ENCODE measurements at places on chromosomes 12 and 14.

DNA sequence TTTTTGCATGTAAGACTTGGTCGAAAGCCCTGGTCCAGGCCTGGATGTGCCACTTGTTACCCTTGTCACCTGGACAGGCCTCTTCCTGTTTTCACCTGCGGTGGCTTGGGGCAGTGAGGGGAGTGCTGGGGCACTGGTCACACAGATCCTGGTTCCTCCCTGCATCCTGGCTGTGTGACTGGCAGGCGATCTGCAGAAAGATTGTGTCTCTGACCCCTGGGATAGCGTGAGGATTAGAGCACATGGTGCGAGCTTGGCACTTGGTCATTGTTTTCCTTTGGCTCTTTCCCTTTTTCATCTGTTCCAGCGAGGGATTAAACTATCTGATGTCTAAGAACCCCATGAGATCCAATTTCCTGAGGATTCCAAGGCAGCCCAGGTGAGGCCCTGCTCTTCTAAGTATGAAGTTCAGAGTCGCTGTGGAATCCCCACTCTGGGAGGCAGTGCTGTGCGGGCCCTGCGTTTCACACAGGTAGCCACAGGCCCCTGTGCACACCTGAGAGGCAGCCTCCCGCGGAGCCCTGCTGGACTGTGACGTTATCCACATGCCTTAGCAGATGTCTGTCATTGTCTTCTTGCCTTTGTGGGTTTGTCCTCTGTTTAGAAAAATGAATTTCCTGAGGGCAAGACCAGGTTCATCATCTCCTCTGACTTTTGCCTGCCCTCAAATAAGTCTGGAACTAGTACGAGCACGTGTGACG, 288.4 kb downstream of the CACNA1C start:
- no peak for DNase-seq

- DNase-seq: no peak
Observed at GRCh38 chr14:50688875-50689274, 20.8 kb upstream of the SAV1 start.

- no peak for DNase-seq
Observed at GRCh38 chr12:130832561-130833209, 6.4 kb downstream of the STX2 start.

DNA sequence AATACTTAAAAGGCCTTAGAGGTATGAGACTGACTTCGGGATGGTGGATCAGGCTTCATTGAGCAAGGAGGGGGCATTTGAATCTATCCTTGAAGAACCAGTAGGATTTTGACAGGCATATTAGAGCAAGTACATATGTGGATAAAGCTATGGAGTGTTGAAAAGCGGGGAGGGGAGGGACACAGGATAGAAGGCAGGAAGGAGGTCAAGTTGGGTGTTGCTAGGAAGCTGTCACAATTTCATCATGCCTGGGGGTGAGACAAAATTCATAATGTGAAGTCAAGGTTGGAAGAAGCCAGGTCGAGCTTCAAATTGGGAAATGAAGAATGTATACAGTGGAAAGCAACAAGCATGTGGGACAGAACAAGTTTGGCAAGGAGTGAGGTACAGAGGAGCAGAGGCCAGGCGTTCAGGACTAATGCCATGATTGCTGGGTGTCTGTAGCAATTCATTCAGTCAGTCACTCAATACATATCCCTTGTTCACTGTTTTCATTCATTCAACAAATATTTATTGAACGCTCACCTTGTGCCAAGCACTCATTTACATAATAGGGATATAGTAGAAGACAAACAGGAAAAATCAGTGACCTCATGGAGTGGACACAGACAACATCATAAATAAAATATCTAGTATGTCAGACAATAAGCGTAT, 58.3 kb upstream of the LTA4H start:
- no peak for DNase-seq

DNA sequence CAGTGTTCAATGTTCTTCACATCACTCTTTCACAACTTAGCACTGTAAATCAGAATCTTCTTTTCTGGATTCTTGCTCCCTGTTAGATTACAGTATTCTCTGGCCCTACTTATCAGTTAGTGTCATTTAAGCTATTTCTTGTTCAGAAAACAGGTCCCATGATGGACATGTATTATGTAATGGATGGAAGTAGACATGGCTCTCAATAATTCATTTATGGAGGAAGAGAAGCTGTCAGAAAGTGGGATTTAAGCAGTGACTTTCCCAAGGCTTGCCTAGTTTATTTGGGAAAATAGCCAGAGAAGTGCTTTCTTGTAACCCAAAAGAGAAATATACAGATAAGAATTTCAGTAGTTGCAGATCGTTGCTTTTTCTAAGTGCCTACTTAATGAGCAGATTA, 1.6 kb downstream of the ERC1 start:
- DNase-seq: no peak

- DNase-seq: no peak
Observed at GRCh38 chr12:68028647-68029046, 39.4 kb downstream of the IFNG-AS1 start.

DNA sequence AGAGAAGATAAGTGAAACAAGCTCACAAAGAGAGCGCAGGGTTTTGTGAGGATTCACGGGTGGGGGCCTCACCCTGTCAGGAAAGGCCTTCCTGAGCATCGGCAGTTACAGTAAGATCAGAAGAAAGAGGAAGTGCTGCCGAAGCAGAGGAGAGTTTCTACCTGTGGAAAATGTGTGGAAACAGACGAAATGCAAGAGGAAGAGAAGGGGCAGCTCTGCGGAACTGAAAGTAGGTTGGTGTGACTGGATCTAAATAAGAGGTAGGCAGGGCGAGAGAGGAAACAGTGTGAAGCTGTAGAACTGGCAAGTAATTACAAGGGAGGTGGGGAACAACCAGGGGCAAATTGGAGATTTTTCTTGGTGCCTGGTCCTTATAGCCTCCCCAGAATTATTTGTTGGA, 2.6 kb downstream of the GPR68 start:
- no peak for DNase-seq

GRCh38 chr12:92583910-92584309, 118.9 kb upstream of the PLEKHG7 start:
- DNase-seq: no peak

GRCh38 chr14:77281852-77282410, 10.9 kb upstream of the NGB start:
- no peak for DNase-seq

- DNase-seq: no peak
Observed at GRCh38 chr14:55457496-55457895, 17.1 kb upstream of the TBPL2 start.

DNA sequence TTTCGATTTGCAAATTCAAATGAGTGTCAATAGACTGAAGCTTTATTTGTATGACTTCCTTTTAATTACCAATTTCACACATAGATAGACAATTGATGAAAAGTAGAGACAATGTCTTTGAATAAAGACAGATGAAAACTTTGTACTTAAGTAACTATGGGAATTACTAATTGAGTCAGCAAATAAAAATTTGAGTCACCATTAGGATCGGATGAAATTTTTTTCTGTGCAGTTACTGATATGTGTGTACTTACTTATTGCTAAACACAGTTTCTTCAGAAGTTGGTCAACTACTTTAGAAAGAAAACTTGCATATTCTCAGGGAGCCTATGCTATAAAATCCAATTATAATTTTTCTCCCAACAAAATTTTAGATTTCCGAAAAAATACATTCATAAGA, 224.9 kb upstream of the SLC16A7 start:
- DNase-seq: no peak

- no peak for DNase-seq
Observed at GRCh38 chr14:77746064-77746702, 14.8 kb downstream of the SNW1 start.

GRCh38 chr12:104782296-104782695, 175.8 kb downstream of the SLC41A2 start:
- DNase-seq: no peak

DNA sequence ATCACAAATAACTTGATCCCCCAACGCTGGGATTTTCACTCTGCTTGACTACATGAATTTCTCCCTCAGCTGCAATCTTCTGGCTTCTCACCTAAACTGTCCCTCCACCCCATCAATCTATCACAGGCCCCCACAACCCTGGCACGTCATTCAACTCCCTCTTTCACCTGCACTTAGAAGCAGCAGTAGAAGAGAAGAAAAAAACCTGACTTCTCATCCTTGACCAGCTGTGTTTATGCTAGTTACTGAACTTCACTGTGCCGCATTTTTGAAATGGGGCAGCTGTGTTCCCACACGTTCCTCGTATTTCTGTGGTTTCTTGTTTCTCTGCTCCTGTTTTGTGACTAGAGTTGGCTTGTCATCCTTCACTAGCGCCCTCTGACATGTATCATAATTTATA, 35.0 kb downstream of the ITPR2 start:
- no peak for DNase-seq

- DNase-seq: no peak
Observed at GRCh38 chr12:57270966-57271470, 20.0 kb upstream of the STAC3 start.

DNA sequence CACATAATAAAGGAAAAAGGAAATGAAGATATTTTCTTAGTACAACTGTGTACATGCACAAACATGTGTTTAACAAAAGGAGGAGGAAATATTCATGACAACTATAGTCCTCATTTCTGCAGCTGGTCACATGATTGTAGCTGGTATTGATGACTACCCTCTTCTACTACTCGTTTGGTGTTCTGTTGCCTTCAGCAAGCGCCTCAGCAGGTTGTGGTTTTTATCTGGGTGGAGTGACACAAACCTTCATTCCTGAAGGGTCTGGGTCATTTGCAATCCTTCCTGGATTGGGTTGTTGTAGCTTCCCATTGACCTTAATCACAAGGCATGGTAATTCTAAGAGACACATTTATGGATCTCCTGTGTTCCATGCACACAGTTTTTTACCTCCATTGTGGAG, 1009.9 kb upstream of the USP15 start:
- DNase-seq: no peak

GRCh38 chr14:79706382-79706781, 504.9 kb downstream of the DIO2 start:
- no peak for DNase-seq

- no peak for DNase-seq
Observed at GRCh38 chr12:60335745-60336144, 739.9 kb downstream of the SLC16A7 start.

GRCh38 chr14:30125322-30125979, 197.8 kb upstream of the PRKD1 start:
- peak; percentile 86 for DNase-seq

DNA sequence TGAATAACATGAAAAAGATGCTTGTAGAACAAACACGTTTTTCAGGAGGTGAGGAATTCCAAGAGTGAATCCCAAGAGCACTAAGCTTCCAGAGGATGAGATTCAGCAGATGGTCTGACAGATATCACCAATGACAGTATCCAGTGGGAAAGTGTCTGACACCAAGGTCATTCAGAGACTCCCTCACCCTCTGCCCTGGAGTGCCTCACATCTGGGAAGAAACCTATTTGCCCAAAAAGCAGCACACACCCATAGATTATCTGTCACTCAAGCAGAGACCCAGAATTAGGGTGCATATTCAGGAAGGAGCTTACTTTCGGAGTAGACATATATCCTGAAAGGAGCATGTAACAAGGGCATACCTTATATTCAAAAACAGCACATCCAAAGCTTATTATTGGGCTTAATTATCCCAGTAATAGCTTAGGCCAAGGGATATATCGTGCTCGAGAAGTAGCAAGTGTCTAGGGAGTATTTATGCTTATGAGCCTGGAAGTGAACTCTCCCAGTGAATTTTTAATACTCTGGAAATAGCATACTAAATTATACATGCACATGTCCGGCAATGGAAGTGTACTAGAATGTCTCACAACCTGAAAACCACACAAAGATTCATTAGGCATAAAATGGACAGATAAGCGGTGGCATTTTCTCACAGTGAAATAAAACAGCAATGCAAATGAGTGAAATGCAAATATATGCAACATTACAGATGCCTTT, 998.1 kb upstream of the TMEM132C start:
- DNase-seq: no peak

DNA sequence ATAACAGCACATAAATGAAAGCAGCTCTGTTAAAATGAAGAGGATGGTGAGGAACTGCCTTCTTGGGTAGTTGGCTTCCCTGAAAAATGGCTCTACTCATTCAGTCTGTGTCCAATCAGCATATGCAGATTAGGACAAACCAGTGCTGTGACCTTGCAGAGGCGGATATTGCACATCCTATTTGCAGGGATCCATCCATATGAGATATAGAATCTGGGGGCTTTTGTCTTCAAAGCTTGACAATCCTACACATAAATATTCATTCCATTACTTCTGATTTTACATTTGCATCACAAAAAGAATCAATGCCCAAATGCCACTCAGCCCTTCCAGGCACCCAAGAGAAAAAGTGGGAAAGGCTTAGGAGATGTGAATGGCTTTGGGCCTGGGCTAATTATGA, 383.7 kb downstream of the EMP1 start:
- DNase-seq: no peak

GRCh38 chr12:28611115-28611435, 420.8 kb downstream of the CCDC91 start:
- no peak for DNase-seq

- DNase-seq: no peak
Observed at GRCh38 chr12:28936711-28937110, 212.4 kb upstream of the FAR2 start.

GRCh38 chr14:96660667-96661066, 136.5 kb upstream of the VRK1 start:
- DNase-seq: no peak

- no peak for DNase-seq
Observed at GRCh38 chr12:92628476-92628875, 74.3 kb upstream of the PLEKHG7 start.

DNA sequence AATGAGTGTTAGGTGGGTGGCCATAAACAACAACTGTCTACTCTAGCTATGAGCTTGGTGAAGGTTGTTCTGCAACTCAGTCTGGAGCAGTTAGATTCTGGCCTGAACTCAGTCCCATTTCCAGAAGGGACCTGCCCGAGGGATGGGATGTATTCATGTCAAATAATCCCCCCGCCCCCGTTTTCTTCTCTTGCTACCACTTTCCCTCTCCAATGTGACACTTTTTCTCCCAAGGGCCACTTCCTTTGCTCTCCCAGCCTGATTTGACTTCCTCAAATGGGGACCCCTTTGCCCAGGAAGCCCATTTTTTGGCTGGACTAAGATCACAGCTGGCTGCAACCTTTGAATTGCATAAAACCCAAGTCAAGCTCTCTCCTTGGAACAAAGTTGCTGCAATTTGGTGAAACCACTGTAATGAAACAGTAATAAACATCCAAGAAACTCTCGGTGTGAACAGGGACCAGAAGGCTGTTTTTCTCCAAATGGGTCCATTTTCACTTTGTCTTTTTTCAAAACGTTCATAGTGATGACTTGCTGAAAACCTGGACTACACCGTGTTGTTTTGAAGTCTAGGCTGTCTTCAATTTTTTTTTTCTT, 137.2 kb upstream of the GSC start:
- no peak for DNase-seq

All from NCI-H446 (cell line).